Stimulated activated effector memory CD8-positive, alpha-beta T cell treated with anti-CD3 and anti-CD28 coated beads, Interleukin-12 subunit alpha, Interleukin-12 subunit beta, amount 100 ng/mL, for 72 hours (primary cell): ENCODE measurements at places on chromosomes 5 and 9.
A peak's percentile ranks its signal among the peaks of the same experiment; 100 is the strongest.

- peak; percentile 57 for DNase-seq
These were observed 1.5 kb downstream of the NDFIP1 start for GRCh38 chr5:142110046-142110531.

- no peak for DNase-seq
These were observed 470.2 kb upstream of the CHD1 start for GRCh38 chr5:99398976-99399375.

- no peak for DNase-seq
These were observed 674.0 kb downstream of the DMRTA1 start for GRCh38 chr9:23120630-23121029.

- DNase-seq: no peak
These were observed 12.6 kb downstream of the OR13C5 start for GRCh38 chr9:104586496-104587180.

DNA sequence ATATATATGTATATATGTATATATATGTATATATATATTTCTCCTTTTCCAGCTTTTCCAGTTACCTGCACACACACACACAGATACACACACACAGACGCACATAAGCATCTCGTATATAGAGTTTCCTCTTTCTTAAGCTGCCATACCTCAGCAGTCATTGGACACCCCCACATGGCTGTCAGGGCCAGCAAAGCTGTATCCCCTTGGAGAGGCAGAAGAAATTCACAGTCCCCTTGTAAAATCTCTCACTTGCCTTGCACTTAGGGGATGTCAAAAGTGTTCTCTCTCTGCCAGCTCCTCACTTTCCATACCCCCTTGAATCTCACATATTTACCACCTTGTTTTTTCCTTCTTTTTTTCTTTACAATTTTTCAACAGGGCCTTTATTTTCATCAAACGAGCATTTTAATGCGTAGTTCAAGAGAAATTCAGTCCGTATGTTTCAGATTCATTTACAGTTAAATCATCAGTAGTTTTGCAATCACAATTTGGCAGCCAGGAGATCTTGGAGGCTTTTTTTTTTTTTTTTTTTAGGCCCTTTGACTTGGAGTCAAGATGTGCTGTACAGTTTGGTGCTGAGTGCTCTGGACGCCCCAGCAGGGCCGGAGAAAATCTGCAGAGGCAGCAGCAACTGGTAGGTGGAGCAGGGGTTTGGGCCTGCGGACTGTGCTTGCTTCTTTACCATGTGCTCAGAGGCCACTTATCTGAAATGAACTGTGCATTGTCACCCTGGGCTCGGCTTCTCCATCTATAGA lies 244.9 kb upstream of the KLF4 start:
- no peak for DNase-seq

DNA sequence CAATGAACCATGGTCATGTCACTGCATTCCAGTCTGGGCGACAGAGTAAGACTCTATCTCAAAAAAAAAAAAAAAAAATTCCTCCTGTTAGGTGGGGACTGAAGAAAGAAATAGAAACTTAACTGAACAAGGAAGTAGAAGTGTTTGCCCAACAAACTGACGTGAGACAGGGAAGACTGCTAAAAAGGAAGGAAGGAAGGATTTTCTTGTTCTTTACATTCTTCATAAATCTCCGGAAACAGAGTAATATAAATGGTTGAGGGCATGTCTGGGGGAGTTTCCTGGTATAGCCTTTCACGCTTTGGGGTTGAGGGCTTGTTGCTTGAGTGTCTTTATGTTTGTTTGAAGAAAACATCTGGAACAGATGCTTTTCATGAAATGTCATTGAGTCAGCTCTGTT lies 3.1 kb downstream of the TOR1B start:
- no peak for DNase-seq

GRCh38 chr9:134360897-134361296 lies 34.6 kb downstream of the RXRA start:
- DNase-seq: no peak

DNA sequence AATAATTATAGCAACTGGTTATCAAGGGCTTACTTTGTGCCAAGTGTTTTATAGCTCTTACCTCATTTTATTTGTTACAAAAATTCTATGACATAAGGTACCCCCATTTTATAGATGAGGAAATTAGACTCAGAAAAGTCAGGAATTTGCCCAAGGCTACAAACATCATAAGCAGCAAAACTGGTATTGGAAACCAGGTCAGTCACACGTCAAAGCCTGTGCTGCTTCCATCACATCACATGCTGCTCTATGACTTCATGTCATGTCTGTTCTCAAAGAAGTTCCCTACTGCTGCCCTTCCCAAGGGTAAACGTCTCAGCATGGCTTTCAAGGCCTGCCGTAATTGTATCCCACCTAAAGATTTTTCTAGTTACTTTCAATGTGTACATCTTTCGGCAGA lies 6.9 kb upstream of the KIF2A start:
- no peak for DNase-seq

DNA sequence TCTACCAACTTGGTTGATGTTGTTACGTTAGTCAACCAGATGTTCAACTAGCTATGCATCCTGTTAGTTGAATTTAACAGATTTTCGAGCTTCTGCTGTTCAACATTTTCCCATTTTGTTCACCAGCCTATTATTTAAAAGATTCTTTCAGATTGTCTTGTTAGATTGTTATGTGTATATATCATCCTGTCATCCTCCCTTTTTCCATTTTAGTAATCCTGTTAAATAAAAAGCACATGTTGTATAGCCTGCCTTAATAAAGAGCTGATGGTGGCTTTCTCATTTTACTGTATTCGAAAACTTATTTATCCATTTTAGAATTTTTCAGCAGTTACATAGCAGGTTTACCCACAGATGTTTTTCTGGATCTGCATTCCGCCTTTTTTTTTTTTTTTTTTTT lies 4.3 kb downstream of the TMEFF1 start:
- no peak for DNase-seq

DNA sequence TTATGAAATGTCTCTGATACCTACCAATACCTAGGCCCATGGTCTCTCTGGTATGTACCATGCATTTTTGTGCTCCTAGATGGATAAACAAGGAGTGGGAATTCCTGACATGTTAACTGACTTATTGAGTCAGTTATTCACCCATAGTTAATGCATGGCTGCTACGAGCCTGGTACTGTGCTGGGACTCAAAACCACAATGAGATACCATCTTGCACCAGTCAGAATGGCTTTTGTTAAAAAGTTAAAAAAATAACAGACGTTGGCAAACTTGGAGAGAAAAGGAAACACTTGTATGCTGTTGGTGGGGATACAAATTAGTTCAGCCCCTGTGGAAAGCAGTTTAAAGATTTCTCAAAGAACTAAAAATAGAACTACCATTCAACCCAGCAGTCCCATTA lies 293.8 kb downstream of the OSTF1 start:
- DNase-seq: no peak

GRCh38 chr5:109681763-109682162 lies 8.0 kb upstream of the MAN2A1 start:
- no peak for DNase-seq

DNA sequence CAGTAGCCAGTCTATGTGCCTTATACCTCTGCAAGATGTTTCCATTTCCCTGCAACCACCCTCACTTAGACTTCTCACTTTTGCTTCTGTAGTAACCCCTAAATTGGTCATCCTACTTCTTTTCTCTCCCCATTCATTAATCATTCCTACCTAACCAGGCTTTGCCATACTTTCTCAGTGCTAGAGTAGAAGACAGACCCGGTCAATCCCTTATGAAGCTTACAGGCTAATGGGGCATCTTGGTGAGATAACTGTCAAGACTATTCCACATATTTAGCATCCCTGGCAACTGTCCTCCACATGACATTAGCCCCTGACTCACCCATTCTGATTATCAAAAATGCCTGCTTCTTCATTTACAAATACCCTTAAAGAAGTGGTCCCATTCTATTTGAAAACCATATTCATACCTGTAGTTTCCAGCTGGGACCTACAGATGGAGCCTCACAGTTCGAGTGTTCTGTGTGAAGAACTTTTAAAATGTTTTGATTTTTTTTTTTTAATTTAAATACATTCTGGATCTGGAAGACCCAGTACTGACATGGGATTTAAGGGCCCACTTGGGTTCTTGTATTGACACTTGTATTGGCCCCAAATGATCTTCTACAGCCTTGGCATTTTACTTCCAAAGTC lies 21.0 kb downstream of the F2RL2 start:
- DNase-seq: no peak

GRCh38 chr5:73940801-73941200 lies 314.8 kb downstream of the ARHGEF28 start:
- DNase-seq: no peak

DNA sequence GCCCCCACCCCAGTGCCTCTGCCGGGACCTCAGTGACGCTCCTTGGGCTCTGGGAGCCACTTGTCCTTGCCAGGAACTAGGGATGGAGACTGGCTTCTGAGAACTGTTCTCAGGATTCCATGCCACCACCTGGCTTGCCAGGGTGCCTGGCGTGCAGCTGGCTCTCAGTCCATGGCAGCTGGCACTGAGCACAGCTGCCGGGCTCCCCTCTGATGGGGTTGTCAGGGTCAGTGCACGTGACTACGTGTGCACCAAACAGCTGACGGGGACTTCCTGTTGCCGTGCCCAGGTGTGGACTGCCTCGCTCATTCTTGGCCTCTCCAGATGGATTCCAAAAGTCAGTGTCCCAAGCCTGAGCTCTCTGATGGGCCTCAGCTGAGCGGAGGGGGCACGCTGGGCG lies 9.4 kb downstream of the KCNT1 start:
- no peak for DNase-seq

GRCh38 chr5:157574456-157575380 lies 857 bp downstream of the ADAM19 start:
- no peak for DNase-seq

- DNase-seq: no peak
These were observed 527.1 kb upstream of the ARRDC3 start for GRCh38 chr5:91910247-91910646.

DNA sequence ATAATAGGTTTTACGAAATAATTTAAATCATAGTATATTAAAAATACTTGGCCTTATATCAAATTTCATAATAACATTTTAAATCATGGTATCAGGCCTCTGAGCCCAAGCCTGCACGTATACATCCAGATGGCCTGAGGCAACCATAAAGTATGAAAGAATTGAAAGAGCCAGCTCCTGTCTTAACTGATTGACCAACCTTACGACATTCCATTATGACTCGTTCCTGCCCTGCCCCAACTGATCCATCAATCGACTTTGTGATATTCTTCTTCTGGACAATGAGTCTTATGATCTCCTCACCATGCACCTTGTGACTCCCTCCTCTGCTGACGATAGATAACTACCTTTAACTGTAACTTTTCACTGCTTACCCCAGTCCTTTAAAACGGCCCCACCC lies 545.0 kb downstream of the MTRR start:
- DNase-seq: no peak

DNA sequence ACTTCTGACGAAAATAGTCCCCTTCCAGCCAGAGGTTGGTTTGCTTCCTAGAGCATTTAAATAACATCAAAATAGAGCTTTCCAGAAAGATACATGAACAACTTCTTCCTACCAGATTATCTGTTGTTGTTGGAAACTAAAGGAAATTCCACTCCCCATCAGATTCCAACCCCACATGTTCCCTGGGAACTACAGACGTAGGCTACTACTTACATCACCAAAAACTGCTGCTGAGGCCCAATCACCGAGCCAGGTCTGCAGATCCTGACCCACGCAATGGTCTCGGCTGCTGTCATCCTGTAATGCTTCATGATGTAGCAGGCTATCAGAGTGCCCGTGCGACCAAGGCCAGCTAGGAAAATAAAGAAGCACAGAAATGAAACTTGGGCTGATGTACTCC lies 73.4 kb downstream of the HABP4 start:
- no peak for DNase-seq

GRCh38 chr5:89445106-89445745 lies 562.2 kb upstream of the MEF2C start:
- DNase-seq: no peak

DNA sequence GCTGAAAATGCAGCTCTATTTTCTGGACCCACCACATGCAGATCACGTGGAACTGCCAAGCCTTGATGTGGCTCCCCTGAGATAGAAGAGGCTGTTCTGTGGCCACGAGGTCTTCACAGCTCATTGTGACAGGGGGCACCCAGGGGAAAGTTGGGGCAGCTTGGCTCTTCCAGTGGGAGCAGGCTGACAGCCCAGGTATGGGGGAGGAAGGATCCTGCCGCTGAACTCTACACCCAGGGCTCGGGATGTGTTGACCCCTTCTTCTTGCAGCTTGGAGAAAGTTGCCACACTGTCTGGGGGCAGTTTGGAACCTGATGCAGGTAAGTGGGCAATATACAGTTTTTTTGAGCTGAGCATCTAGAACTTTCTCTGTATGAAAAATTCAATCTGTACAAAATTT lies 133.6 kb upstream of the PITX1 start:
- no peak for DNase-seq

GRCh38 chr5:3634061-3634460 lies 38.4 kb downstream of the IRX1 start:
- no peak for DNase-seq

DNA sequence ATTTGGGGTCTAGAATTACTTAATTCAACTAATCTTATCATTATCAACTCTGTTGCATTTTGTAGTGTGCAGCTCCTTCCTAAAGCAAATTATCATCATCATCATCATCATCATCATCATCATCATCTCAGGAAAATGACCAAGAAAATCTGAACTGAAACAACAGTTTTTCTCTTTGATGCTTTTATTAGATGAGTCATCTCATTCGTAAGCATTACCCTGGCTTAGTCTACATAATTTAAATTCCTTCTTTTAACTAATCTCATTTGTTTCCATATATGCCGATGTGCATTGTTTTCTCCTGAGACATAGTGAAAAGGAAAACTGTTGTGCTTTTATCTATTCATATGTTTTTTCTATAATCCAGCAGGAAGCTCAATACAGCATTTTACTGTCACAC lies 173.0 kb upstream of the PDE4D start:
- no peak for DNase-seq

- no peak for DNase-seq
These were observed 101.0 kb upstream of the IRX2 start for GRCh38 chr5:2852446-2852845.

DNA sequence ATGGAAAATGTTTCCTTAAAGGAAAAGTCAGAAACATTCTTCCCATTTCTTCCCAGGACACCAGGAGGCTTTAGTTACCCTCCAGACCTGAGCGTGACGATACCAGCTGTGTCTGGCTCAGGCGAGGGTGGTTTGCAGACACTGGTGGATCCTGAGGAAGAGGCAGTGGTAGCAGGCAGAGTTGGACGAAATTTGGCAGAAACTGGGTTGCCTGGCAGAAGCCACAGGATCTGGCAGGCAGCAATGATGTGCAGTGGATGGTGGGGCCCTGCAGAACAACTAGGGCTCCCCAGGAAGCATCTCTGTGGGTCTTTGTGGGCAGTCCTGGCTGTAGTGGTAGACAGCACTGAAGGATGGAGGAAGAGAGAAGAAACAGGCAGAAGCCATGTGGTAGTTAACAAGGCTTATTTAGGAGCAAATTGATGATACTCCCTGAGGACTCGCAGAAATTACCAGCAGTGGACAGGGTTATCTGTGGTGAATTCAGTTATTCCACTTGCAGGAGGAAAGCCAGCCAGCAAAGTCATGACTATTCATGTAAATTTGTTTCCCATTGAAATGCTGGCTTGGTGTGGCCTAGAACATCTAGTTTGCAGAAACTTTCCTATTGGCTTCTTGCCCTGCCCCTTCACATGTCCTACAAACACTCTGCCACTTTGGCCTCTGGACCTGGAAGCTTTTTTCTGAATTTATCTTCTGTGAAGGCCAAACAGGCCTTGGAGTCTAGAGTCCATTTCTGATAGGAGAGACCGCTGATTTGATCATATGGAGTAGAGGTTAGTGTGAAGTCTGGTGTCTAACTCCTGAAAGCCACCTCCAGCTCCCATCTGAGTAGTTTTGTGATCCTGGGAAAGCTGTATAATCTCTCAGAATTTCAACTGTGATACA lies 212.0 kb downstream of the DMRT2 start:
- DNase-seq: no peak
